ENCODE measurements at places on chromosomes 2 and 18.

DNA sequence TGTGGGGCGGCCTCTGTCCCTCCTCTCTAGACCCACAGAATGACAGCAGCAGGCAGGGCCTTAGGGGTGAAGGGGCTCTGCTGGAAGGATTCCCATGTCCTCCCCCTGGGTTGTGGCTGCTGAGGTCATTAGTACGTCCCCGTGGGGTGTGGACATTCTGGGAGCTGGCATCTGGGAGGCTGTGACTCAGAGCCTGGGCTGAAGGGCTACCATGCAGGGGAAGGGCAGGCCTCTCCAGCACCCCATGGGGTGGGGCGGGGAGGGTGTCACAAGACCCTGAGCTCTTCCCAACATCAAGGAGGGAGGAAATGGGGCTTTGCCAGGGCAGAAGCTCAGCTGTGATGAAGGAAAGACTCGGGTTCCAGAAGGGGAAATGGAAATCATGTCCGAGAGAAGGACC, 105.8 kb upstream of the SMAD2 start:
- DNase-seq = no peak

DNA sequence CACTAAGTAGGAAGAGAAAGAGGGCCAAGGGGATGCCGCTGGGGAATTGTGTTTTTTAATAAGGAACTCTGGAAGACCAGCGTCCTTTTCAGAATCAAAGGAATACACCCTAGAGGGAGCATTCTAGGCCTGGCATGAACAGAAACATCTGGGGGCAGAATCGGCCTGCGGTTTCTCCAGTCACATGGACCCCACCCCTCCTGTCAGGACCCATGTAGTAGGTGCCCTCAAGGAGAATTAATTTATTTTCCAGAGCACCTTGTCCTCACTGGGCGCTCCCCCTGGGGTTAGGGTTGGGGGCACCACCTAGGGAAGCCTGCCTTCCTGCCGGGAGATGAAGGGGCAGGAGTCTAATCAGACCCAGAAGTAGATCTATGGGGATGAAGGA, 44.2 kb downstream of the TMEM37 start:
- no peak for DNase-seq

DNA sequence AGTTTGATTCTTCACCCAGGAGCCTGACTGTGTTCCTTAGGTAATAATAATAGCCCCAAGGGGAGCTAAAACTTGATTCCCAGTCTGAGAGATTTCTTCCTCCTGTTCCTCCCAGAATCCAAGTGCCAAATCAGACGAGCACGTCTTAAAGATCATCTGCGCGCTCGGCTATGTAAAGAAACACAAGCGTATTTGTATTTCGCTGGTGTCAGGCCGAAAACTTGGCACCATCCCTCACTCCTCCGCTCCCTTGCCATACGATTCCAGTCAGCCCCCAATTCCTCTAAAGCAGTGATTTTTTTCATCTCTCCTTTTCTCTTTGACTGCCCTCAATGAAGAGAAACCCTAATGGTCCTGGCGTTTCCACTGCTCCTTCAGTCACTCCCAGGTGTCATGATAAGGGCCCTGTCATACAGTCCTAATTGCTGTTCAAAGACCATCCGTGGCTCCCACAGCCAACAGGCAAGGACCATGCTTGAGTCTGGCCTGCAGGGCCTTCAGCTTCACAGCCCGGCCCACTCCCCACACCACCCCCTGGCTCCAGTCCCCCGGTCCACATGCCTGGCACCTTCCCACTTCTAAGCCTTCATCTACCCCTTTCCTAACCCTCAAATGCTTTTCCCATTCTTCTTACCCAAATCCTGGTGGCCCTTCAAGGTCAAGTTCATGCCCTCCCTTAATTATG, 130.8 kb upstream of the ID2 start:
- DNase-seq = no peak

- DNase-seq = no peak
Observed at GRCh38 chr2:39720970-39721369, 55.3 kb downstream of the TMEM178A start.

DNA sequence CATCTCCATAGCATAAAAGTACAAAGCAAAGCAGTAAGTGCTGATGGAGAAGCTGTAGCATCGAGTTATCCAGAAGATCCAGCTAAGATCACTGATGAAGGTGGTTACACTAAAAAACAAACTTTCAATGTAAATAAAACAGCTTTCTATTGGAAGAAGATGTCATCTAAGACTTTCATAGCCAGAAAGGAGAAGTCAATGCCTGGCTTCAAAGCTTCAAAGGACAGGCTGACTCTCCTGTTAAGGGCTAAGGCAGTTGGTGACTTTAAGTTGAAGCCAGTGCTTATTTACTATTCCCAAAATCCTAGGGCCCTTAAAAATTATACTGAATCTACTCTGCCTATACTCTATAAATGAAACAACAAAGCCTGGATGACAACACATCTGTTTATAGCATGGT, 44.0 kb downstream of the METTL8 start:
- no peak for DNase-seq

- DNase-seq = no peak
Observed at GRCh38 chr2:127256866-127257265, 36.8 kb upstream of the CYP27C1 start.

DNA sequence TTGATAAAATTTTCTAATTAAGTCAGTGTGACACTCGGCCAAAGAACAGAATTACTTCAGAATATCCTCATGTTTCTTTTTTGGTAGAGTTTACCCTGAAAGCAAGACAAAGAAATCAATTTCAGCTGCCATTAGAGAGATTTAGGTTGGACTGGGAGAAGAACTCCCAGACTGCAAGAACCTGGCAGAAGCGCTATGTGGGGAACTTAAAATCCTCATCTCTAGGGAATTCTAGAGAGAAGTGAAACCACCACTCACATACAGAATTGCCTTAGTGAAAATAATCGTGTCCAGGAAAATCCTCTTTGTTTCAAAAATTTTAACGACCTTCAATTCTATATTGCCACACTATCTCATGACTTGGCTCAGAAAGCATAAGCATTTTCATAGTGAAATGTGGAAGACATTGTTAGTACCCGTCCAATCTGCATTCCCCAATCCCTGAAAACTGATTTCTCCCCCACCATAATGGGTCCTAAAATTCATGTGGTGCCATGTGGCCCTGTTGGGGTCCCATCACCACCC, 297.3 kb upstream of the MEIS1 start:
- no peak for DNase-seq

GRCh38 chr2:43292851-43293743, 66.7 kb upstream of the ZFP36L2 start:
- no peak for DNase-seq

GRCh38 chr18:40957533-40958070, 997.4 kb upstream of the PIK3C3 start:
- no peak for DNase-seq

DNA sequence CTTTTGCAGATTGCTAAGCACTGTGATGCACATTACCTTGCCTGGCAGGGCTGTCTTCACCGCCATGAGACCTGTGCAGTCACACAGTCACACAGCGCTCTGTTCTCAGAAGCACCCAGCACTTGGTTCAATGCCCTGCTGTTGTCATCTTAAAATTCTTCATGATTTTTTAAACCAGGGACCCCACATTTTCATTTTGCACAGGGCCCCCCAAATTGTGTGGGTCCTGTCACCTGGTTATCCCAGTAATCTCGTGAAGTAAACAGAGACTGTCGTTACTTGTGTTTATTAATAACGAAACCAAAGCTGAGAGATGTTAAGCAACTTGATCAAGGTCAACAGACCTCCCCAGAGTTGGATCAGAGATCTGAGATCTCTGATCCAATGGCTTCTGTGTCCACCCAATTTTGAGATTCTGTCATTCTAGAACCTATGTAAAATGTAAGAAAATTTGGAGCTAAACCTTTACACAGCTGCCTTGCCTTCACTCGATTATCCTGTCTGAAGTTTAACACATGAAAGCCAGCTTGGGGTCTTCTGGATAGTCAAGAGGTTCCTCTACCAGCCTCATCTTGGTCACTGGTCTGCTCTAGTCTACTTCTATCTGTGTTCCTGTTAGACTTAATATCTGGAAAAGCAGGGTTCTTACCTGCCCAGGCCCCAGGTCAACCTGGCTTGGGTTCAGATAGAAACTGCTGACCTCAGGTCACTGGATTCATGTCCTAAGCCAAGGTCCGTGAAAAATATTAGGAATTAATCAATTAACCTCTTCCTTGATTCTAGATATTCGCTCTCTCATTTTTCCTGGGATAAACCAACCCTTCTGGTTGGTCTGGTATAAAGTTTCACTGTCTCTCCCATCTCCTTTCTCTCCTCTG, 13.7 kb upstream of the TTC39C start:
- no peak for DNase-seq

- no peak for DNase-seq
Observed at GRCh38 chr2:191831410-191831994, 15.4 kb downstream of the CAVIN2 start.

DNA sequence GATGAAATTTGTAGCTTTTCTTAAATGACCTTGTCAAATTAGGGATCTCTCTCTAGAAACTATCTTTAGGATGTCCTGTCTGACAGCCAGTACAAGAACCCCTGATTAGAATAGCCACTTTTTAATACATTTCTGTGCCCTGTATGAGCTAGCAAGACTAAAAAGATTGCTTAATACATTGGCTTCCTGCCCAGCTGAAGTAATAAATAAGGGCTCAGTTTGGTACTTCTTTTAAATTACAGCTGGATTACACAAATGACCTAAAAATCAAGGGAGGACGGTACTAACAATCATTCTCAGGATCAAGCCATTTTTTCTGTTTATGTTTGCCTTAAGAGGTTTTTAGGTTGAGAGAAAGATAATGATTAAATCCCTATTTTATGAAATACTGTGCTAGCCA, 11.6 kb upstream of the OLA1 start:
- peak; percentile 36 for DNase-seq

DNA sequence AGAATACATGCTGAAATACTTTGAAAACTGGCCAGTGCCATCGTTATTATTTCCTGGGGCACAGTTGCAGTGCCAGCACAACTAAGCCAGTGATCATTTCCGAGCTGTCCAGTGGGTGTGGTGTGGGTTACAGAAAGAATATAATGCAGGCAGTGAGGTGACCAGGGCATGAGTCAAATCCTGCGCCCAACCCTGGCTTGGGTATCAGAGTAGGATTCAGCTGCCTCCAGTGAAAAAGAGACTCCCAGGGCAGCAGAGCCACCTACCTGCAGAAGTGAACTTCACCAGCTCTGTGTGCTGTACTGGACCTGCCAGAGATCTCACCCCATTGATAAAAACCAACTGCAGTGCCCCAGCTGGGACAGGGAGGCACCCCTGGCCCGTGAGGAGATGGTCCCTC, 18.0 kb downstream of the SLC9A2 start:
- no peak for DNase-seq

GRCh38 chr2:119005051-119005450, 63.1 kb downstream of the MARCO start:
- DNase-seq = no peak

DNA sequence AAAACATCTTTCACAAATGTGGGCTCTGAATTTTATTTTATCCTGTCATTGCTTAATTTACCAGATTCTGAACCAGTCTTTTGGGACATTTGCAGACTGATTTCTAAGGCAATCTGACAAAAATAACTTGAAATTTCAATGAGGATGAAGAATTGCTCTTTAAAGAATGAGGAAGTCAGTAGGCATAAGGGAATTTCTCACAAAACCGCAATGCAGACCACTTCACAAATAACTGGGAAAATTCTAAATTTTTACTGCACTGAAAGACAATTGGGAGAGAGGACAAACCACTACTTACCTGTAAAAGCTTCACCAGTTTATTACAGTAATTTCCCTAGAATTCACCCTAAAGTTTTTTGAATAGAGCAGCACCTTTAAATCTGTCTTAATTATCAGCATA, 736.3 kb downstream of the NRXN1 start:
- DNase-seq = no peak

GRCh38 chr2:221465776-221466175, 106.3 kb downstream of the EPHA4 start:
- no peak for DNase-seq

- DNase-seq = no peak
Observed at GRCh38 chr2:71078624-71079023, 10.2 kb downstream of the NAGK start.

DNA sequence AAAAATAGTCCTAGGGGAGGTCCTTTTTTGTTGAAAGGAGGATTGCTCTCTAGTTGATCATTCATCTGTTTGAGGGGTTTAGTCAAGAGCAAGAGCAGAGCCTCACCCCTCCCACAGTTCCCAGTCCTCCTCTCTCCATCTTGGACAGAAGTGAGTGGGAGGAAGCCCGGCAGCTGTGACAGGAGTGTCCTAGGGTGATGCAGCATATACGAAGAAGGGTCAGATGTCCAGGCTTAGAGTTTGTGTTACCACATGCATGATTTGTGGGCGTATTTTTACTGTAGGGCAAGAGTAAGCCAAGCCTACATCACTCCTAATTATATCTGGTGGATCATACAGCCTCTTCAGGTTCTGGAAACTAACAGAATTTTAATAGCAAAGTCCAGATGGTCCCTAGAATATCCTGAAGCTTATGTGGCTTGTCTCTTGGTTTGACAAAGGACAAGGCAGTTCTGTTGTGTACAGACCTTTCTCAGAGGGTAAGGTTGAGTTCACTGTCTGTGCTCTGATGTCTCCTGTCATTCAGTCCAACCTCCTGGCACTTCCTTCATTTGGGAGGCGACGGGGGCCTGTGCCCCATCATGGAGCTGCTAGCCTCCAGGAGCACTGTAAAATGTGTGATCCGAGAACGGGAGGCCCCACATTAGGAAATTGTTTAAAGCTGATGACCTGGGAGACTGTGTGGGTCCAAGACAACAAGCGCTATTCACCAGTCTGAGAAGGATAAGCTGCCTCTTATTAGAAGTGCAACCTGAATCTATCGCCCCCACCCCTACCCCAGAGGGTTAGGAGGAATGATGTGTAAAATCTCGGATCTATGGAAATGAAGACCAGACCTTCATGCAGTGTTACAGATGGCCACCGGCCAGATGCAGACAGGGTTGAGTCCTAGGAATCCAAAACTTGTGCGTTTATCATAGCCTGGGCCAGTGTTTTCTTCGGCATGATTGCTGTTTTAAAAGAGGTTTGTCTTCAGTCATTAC, 6.9 kb downstream of the CEP68 start:
- DNase-seq = peak; percentile 62

GRCh38 chr2:218024871-218025270, 22.1 kb upstream of the TNS1 start:
- no peak for DNase-seq

DNA sequence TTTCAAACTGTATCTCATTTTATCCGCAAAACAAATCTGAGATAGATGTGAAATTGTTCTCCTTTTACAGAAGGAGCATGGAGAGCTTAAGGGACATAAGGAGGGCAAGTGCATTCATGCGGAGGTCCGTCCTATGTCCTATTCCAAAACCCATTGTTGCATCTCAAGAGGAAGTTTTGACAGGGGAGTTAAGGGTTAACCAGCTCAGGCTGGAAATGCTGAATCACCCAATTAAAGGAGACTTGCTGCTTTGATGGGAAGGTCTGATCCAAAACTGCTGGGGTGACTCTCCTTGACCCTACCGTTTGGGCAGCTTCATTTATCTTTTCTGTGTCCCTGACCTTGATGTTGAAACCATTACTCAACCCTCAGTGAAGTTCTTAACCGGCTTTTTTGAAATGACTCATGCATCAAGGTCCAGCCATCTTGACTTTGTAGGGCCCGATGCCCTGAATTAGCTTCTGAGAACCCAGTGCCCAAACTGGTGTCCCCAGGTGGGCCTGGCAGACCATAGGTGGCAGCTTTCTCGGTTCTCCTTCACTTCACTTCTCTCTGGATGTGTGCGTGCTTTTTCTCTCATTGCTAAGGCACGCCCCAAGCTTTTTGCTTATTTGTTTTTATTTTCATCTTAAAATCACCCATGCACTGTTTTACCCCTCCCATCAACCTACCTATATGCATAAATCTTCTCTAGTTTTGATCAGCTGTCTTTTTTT, 15.9 kb upstream of the TXNDC2 start:
- no peak for DNase-seq

Measured in fibroblast of skin of left biceps (primary cell).